Right ventricle myocardium superior (tissue), 1 donor: ENCODE measurements at places on chromosomes 4 and X.

GRCh38 chrX:96906741-96907140 is 23.0 kb downstream of the RPA4 start:
- no peak for DNase-seq

GRCh38 chrX:110536816-110537215 is 178.2 kb downstream of the RTL9 start:
- DNase-seq: no peak

GRCh38 chrX:151790481-151791160 is 56.1 kb downstream of the CNGA2 start:
- no peak for DNase-seq

- no peak for DNase-seq
Observed at GRCh38 chr4:36337665-36338185, 56.3 kb downstream of the DTHD1 start.

DNA sequence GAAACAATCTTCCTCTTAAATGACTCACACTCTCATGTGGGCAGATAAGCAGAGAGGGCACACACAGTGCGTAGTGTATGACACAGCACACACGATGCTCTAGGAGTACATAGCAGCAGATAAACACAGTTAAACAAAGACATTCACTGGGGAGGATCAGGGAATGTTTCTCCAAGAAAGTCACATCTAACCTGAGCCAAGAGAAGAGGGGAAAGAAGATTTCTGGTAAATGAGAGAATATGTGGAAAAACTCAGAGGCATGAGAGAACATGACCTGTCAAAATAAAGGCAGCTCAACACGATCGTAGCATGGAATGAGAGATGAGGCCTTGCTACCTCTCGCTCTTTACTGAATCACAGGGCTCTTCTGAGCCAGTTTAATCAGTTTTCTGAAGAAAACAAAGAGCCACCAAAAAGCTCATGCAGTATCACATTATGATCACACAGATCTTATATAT is 251.0 kb downstream of the ANK2 start:
- DNase-seq: no peak

GRCh38 chr4:153781280-153781679 is 7.6 kb downstream of the SFRP2 start:
- DNase-seq: no peak

- DNase-seq: no peak
Observed at GRCh38 chr4:138492176-138492575, 250.0 kb upstream of the SLC7A11 start.

DNA sequence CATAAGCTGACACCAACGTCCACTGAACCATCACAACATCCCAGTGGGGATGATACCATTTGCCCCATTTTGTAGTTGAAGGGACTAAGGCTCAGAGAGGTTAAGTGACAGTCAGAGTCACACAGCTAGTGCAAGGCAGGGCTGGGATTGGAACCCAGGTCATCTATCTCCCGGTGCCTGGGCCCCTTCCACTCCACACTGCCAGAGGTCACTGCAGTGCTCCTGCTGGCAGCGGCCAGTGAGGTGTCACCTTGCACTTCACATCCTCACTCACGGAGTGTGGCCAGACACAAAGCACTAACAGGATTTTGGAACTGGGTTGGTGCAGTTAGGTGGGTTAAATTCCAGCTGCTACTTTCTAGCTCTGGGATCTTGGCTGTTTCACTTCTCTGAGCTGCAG is 118.7 kb downstream of the ENPP6 start:
- no peak for DNase-seq

- DNase-seq: no peak
Observed at GRCh38 chrX:12868747-12869146, 1.9 kb downstream of the TLR7 start.

GRCh38 chr4:125464146-125464545 is 149.4 kb downstream of the FAT4 start:
- DNase-seq: no peak

GRCh38 chrX:153370293-153371055 is 30.7 kb downstream of the PNMA6E start:
- no peak for DNase-seq

DNA sequence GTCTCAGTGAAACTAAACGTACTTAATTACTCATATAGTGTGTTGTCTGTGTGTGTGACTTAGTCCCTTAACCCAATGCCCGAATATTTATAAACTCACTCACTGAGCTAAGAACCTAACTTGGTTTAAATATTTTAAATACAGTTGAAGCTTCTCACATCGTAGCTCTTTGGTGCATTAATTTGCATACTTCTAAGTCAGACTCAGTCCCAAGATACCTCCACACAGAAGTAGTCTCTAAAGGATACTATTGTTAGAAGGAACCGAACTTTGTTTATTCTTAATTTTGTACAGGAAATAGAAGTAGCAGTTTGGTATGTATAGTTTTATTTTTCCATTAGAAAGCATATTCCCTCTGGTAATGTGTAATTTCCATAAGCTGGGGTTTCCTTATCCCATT is 54.0 kb upstream of the NKAP start:
- no peak for DNase-seq

DNA sequence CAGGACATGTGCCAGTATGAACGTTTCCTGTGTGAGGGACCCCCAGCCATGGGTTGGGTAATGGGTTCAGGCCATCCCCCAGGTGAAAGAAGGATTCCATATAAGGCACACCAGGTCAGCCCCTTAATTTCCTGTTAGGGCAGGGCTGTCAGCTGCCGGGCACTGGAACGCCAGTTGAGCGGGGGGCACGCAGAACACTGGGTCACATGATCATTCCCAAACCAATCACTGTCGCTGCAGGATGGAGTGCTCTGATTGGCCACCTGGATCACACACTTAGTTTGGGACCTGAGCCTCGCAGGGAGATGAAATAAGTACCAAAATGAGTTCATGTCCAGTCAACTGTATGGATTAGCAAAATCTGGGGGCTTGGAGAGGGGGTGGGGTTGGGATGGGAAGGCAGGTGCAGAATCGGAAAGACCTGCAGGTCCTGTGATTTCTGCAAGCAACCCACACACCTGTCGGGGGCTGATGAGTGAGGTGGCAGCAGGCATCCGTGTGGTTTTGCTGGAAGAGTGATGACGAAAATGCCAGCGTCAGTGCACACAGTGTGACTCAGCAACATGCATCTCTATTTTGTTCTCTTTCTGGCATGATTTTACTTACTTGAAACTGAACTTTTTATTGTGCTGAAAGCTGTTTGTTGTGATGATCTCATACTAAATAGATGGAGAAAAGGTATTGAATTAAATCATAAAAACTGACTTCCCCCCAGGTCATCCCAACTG is 32.2 kb downstream of the RNF212 start:
- no peak for DNase-seq

- no peak for DNase-seq
Observed at GRCh38 chr4:130110189-130110588, 1014.2 kb downstream of the C4orf33 start.
